ENCODE measurements at places on chromosomes 13 and 19.

DNA sequence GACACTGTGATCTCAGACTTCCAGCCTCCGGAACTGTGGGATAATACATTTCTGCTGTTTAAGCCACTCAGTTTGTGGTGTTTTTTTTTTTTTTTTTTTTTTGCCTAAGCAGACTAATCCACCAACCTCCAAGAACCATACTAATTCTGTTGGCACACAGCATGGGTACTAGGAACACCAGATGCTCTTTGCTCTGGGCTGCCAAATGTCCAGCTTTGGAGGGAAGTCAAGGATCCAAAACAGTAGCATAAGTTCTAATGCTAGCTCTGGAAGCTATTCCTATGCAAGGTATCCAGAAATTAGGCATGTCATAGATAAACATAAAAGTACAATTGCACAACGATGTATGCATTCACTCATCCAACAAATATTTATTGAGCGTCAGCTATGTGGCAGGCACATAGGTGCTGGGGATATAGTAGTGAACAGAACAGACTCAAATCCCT is 64.5 kb upstream of the WDFY2 start:
- DNase-seq, result no peak

DNA sequence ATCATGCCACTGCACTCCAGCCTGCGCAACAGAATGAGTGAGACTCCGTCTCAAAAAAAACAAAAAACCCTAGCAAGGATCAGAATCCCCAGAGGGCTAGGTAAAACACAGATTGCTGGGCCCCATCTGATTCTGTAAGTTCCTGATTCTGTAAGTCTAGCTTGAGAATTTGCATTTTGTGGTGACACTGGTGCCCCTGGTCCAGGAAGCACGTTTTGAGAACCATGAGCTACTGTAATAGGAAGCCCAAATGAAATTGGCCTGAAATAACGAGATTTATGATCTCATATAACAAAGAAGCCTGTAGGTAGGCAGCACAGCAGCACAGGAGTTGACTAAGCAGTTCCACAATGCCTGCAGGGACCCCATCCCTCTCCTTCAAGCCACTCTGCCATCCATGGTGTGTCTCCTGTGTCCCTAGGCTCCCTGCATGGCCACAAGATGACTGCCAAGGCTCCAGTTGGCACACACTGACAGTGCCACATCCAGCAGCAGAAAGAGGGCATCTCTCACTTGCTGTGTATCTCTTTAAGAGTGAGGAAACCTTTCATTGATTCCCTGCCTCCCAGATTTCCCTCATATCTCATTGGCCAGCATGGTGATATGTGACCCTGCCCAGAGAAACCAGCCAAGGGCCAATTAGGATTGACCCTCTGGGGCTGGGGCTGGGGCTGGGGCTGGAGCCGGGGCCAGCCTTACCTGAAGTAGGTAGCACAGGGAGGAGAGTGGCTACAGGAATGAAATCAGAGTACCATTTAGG is 21.7 kb downstream of the SIPA1L3 start:
- DNase-seq, result no peak

DNA sequence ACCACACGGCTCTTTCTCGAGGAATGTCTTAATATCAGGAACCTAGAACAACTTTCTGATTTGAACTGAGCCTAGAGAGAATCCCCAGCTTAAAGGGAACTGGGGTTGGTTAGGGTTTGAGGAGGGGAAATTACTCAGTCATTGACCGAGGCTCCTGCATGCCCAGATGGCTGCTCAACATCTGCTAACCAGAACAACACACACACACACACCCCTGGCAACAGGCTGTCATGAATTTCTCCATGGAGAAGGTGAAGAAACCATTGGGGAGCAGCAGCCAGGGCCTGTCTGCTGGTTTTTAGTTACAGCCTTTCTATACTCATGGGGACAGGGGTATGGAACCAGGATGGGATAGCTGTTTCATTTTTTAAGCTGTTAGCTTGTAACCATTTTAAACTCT is 5.2 kb downstream of the MTUS2 start:
- DNase-seq, result no peak

DNA sequence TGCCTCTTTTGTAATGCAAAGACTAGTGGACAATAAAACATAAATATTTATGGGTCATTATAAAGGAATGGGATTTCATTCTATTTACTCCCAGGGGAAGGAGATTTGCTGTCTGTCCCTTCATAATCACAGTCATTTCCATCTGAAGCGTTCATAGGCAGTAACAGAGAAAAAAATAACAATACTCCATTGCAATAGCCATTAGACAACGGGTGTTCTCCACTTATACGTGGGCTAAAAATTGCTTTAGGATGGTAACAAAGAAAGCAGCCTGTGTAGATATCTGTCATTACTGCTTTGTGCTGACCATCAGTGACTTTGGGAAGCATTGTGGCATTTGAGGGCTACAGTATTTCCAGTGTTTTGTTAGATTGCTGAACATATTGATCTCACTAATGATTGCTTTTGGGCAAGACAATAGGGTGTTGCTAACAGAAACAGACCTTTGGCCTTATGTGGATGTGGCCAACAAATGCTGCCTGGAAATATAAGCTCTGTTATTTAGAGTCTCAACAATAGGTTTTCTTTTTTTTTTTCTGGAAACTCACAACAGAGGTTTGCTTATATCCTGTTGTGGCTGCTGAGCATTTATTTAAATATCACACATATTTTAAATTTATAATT is 355.2 kb downstream of the MTUS2 start:
- no peak for DNase-seq

- DNase-seq, result no peak
These were observed 19.2 kb upstream of the UQCR11 start for GRCh38 chr19:1624458-1624857.

DNA sequence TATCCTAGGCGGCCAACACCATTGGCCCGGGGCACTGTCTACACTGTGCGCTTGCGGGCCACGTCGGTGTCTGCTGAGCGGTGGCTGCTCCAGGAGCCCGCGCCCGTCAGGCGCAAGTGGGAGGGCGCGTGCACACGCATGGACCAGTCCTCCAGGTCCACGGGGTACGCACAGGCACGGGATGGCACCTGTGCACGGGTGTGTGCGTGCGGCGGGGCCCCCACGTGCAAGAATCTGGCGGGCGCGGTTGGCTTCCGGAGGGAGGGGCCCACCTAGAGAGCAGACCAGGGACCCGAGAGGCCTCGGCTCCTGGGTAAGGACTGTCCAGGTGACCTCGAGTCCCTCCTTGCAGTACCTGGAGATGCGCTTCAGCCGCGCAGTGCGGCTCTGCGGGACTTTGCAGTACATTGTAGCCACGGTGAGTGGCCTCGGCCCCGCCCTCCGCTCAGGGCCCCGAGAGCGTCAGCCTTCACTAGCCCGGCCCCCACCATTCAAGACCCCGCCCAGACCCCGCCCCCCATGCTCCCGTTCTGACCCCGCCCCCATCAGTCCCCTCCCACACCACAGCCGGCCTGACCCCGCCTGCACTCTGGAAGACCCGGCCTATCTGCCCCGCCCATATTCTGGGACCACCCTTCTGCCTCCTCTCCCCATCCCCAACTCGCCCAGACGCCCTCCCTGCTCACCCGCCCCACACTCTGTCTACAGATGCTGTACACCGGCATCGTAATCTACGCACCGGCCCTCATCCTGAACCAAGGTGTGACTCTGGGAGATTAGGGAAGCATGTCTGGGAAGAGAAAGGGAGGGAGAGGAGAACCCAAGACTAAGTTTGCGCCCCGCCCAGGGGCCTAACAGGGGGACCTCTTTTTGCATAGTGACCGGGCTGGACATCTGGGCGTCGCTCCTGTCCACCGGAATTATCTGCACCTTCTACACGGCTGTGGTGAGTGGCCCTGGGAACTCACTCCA is 2.3 kb downstream of the SLC5A5 start:
- DNase-seq, result peak; percentile 55

DNA sequence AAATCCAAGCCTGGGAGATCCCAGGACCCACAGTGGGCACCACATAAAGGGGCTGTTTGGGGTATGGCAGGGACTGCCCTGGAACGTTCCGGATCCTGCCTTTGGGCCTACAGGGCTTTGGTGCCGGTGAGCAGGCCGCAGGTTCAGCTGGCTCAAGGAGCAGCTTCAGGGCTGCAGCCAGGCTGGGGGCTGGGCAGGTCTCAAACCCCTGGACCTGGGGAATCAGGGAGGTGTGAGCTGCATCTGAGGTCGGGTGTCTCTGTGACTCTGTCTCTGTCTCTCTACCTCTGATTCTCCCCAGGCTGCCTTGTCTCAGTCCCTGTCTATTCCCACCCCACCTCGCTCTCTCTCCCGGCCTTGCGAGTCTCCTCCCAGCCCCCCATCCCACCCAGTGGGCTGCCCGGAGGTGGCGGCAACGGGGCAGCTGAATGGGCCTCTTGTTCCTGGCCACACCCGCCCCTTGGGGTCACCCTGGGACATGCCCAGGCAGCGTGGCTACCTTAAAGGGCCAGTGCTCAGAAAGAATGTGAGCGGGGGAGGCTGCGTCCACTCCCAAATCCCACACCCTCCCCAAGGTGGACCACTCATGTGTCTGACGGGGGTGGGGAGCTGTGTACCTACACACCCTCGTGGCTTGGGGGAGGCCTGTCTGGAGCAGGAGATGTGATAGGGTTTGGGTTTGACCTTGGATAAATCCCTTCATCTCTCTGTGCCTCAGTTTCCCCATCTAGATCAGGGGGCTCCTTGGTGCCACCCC is 31.1 kb downstream of the NFIC start:
- DNase-seq, result no peak

- DNase-seq, result no peak
These were observed 4.7 kb downstream of the AKAP11 start for GRCh38 chr13:42276683-42277082.

DNA sequence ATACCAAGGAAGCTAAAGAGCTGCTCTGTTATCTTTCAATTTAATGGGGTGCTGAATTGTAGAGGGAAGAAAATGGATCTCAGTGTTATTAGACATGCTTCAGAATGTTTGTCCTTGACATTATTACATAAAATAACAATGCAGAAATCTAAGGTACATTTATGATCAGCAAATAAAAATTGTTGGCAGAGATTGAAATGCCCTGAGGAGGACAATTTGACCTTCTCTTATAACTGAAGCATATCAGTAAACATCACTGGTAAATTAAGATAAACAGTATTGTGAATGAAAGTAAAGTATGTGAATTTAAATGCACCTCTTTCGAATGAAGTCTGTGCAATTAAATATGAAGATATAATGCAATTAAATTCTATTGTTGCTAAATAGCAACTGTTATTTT is 1362.1 kb upstream of the ATXN8OS start:
- DNase-seq, result no peak

DNA sequence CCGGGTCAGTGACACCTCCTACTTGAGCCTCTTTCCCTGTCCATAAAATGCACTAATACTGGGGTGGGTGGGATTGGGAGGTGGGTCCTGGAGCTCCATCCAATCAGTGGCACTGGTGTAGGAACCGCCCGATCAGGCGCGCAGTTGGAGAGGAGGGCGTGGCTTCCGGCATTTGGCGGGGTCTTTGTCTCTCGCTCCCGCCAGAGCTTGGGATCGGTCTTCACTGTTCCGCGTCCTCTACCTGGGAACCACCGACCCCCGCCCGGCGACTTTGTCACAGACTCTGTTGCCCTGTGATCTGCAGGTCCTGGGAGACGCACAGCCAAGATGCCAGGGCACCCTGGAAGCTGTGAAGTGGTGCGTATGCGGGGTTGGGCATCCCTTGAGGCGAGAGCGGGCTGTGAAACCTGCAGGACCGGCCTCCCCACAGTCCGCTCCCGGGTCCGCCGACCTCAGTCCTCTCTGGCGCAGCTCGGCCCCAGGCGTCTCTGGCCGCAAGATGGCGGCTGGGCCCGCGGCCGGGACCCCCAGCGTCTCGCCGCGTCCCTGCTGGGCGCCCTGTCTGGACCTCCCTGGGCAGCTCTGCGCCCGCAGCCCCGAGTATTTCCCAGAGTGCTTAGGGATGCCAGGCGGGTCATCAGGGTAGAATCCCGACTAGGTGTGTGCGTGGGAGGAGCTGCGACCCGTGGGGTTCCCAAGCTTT is 41.6 kb upstream of the ZNF730 start:
- DNase-seq, result no peak

GRCh38 chr19:17216058-17216670 is 1.0 kb downstream of the USE1 start:
- DNase-seq, result no peak

GRCh38 chr13:31930490-31930889 is 101.1 kb upstream of the FRY start:
- no peak for DNase-seq

GRCh38 chr19:45542234-45542668 is 35.0 kb downstream of the VASP start:
- DNase-seq, result no peak

DNA sequence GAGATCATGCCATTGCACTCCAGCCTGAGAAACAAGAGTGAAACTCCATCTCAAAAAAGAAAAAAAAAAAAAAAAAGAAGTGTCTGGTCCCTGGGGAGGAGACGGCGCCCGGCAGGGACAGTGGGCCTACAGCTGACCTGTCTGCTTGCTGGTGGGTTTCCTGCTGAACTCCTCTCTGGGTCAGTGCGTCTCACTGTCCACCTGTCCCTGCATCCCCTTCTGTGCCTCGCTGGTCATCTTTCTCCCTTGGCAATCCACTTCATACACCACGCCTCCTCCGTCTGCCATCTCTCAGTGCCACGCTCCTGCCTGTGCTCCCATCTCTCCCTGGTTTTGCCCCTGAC is 63.4 kb downstream of the ACSBG2 start:
- DNase-seq, result no peak

DNA sequence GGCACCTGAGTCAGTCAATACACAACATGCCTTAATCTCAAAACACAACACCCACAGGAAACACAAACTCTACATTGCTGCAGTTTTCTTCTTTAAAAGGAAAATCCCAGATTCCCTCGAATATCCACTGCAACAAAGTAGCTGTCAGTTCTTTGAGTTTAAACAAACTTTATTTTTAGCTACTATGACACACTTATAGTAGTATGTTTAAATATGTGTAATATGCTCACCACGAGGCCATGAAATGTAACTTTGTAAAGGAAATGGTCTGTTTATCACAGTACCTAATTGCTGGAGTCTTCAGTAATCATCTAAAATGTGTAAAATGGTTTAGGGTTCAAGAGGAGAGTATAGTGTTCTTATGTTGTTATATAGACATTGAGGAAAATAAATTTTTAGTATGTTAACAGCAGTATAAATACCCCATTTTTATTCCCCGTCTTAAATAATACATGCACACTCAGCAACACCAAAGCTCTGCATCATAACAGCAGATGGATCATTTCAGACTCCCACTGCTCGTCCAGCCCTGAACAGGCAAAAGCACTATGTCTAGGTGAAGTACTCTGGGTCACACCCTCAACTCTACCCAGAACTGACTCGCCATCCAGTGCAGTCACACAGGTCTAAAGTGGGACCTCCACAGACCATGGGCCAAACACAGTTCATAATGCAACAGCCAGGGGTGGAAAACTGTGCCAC is 20.6 kb downstream of the TUBGCP3 start:
- no peak for DNase-seq

DNA sequence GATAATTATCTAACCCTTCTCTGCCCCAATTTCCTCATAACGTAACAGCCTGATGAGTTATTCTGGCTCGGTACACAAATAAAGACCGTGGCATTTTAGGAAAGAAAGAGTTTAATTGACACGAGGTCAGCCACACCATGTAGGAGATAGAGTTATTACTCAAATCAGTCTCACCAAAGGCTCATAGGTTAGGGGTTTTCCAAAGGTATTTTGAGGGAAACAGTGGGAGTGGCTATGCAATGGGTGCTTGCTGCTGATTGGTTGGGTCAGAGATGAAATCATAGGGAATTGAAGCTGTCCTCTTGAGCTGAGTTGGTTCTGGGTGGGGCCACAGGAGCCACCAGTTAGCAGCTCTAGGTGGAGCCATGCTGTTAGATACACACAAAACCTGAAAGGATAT is 137.5 kb downstream of the FREM2 start:
- DNase-seq, result no peak
